ENCODE measurements at places on chromosomes 11 and 22.
A peak's percentile ranks its signal among the peaks of the same experiment; 100 is the strongest.

DNA sequence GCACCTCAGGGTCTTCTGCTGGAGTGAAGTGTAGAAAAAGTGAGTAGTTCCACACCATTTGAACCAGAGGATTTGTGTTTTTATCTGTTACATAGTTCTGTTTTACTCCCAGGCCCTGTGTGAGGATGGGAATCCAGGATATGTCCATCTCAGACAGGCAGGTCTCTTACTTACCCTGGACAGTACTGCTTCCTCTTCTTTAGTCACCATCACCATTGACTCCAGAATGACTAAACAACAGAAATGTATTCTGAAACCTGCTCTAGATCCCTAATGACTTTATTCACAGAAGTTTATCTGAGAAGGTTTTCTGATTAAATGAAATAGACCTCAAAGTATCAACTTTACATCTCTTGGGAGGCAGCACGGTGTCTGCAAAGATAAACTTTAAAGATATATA is 33.6 kb downstream of the CYP2R1 start:
- no peak for DNase-seq

DNA sequence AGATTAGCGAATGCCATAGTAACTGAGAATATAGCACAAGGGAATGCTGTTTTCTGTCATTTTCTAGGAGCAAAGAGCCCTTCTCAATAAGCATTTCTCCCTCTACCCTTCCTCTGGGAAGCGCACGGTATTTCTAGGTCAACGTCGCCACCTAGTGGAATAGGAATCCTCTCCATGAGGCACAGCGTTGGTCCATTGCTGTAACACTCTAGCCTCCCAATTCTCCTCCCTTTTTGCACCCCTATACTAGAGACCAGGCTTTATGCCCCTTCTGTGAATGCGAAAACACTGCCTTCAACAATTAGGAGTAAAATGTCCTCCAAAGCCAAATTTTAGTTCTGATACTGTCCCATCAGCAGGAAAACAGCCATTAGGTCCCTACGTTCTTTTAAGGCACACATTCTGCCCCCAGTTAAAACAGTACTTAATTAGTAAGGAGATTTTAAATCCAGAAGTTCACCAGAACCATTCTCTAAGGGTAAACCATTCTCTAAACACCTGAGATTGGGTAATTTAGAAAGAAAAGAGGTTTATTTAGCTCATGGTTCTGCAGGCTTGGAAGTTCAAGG is 12.8 kb upstream of the HYLS1 start:
- DNase-seq: peak; percentile 61

- DNase-seq: no peak
Observed at GRCh38 chr11:11769362-11769761, 72.4 kb upstream of the USP47 start.

- no peak for DNase-seq
Observed at GRCh38 chr22:48083502-48083901, 1321.1 kb downstream of the TBC1D22A start.

- no peak for DNase-seq
Observed at GRCh38 chr22:42805016-42805997, 51.8 kb downstream of the ARFGAP3 start.

DNA sequence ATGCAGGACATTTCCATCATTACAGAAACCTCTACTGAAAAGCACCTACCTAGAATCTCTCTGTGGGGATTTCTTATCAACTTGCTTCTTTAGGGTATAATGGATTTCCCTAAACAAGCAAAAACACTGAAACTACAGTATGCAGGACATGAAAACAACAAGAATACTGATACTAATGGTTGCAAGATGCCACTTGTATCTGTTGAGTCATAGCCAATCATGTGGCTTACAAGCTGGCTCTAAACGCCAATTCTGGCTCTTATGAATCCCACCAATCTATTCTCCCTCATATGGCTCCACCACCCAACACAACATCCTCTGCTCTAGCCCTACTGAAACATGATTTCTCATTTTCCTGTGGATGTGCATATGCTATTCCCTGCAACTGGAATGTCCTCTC is 22.6 kb downstream of the TENM4 start:
- no peak for DNase-seq

- peak; percentile 35 for DNase-seq
Observed at GRCh38 chr11:96464700-96465307, 75.0 kb downstream of the JRKL start.
